NCI-H1417 (cell line): ENCODE measurements at places on chromosomes 5 and 9.

GRCh38 chr5:124796495-124796894 is 50.1 kb upstream of the ZNF608 start:
- no peak for DNase-seq

DNA sequence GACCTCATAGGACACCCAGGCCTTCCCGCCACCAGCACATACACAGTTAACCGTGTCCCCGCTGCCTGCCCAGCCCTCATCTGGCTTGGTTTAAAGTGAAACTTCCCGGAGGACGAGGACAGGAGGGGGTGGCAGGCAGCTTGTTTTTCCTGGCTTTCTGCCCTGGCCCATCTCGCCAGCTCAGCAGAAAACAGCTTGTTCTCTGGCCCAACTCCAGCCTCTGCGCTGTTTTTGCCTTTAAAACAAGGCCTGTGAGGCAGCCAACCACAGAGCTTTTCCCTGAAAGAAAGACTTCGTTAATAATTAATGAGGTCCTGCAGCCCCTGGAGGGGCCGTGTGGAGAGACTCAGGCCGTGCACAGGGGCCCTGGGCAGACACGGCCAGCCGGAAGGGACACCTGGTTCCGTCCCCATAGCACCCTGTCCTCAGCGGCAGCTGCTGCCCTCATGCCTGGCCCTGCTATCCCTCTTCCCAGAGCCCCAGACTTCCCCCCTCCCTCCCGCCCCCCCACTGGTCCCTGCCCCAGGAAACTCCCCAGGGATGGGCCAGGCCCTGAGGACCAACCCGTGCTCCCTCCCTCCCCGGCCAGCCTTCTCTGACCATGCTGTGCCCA is 108.7 kb downstream of the RXRA start:
- peak; percentile 56 for DNase-seq

DNA sequence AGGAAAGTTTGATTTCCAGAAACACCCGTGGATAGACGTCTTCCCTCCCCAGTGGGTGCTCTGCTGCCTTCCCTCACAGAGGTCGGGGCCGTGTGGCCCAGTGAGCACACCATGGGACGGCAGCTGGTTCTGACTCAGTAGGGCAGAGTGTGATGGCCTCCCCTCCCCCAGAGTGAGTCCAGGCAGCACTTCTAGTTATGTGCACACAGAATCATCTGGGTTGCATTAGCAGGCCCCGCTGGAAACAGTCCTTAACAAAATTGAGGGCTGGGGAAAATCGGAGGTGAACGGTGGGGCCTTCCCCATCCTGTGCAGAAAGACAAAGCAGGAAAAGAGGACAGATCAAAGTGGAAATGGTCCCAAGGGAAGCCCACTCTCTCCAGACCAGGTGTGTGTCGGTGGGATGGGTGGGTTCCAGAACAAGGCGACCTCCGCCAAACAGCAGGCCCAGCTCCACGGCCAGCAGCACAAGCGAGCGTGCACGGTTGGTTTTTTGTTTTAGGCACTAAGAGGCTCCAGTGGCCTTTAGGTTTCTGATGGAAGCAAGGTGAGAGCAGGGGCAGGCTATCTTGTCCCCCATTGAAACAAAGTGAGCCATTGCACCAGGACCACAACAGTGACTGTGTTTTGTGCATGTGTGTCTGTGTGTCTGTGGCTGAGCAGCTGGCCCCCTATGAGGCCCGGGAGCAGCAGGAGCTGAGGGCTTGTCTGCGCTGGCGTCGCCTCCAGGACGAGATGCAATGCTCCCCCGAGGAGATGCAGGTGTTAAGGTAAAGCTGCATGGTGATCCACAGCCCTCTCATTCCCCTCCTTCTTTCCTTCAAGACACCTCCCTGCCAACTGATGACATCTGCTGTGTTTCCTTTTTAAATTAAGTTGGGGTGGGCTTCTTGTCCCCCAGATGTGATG is 201.5 kb downstream of the AOPEP start:
- no peak for DNase-seq

- peak; percentile 76 for DNase-seq
Observed at GRCh38 chr5:181159286-181160151, 12.1 kb downstream of the OR2V2 start.

DNA sequence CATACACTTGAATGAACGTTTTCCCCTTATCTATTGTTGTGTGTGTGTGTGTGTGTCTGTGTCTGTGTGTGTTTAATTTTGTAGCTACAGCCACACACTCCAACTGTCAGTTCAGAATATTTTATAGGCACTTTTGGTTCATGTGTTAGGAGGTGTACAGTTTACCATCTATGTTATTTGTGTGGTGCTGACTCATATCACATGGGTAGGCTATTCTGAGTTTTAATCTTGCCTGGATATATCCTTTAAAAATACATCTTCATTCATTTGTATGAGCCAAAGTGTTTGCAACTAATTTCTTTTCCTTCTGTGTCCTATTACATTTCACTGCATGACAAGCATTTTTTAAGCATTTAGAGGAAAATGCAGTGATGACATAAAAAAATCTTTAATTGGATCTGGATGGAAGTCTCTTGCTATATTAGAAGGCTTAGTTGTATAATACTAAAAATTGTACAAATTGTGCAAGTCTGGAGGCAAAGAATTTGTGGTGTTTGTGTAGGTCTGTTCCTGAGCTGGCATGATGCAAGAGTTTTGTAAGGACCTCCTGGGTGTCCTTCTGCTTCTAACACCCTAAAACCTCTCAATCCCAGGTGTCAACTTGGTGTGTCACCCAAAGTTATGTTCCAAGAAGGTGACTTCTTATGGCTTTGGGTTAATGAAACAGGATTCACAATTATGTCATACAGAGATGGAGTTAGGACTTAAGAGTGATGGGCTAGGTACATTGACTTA is 52.4 kb upstream of the HMHB1 start:
- no peak for DNase-seq

DNA sequence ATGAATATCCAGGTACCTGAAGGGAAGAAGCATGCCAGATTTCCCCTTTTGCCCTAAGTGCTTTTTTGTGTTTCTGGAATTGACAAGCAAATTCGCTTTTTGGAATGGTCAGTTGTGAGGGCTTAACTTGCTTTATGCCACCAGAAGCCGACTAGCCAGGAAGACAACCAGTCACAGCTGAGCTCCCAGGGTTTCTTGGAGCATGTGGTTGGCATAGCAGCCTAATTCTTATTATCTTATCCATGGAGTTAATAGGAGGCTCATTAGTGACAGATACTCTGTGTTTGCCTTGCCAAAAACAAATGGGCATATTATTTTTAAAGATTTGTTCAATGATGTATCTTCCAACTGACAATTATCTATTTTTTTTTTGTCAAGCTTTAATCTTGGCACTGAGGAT is 500.7 kb downstream of the PTPRD start:
- DNase-seq = no peak

- no peak for DNase-seq
Observed at GRCh38 chr5:980001-980588, 28.5 kb upstream of the NKD2 start.

DNA sequence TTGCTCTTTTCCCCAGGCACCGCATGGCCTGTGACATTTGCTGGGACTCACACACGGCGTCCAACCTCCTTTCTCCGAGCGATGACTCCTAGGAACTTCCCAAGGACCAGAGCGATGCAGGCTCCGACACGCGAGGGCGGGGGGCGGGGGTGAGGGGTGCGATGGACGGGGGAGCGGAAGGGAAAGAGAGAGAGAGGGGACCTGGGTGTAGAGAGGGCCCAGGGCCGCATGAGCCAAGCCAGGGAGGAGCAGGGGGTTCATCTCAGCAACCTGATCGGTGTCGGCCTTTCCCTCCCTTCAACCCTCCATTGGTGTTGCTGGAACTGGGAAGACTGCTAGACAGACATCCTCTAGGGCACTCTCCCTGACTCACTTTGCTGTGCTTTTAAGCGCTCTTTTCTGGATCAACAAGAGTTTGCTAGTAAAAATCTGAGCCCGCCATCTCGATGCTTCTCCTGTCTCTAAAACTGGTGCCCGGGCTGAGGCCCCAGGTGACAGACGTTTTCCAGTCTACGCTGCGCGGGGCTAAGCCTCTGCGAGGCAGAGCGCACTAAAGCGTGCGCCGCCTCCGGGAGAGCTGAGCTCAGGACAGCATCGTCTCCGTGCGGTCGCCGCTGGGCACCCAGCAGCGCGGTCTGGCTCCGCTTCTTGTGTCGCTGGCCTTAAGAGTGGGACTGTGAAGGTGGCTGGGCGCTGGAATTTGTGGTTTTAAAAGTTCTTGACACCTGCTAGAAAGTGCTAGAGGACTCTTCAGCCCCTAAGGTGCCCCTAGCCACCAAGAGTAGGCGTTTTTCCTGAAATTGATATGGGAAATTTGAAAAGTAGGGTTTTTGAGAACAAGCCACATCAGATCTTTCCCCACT is 1.0 kb upstream of the TSLP start:
- no peak for DNase-seq

DNA sequence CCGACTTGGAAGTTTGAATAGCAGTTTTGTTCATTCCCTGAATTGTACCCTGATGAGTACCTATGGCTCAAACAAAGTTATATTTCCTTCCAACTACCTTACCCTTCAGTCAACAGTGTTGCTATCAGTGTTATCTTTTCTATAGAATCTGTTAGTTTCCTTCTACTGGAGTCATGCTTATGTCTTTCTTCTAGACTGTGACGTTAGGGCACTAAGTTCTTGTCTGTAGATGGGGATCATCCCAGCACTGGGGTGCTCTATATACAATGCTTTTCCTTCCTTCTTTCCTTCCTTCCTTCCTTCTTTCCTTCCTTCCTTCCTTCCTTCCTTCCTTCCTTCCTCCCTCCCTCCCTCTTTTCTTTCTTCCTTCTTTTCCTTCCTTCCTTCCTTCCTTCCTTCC is 973.0 kb downstream of the CDH12 start:
- DNase-seq = no peak

- no peak for DNase-seq
Observed at GRCh38 chr9:129781131-129781530, 21.9 kb upstream of the TOR1B start.

GRCh38 chr5:120624021-120624563 is 160.0 kb downstream of the PRR16 start:
- no peak for DNase-seq

DNA sequence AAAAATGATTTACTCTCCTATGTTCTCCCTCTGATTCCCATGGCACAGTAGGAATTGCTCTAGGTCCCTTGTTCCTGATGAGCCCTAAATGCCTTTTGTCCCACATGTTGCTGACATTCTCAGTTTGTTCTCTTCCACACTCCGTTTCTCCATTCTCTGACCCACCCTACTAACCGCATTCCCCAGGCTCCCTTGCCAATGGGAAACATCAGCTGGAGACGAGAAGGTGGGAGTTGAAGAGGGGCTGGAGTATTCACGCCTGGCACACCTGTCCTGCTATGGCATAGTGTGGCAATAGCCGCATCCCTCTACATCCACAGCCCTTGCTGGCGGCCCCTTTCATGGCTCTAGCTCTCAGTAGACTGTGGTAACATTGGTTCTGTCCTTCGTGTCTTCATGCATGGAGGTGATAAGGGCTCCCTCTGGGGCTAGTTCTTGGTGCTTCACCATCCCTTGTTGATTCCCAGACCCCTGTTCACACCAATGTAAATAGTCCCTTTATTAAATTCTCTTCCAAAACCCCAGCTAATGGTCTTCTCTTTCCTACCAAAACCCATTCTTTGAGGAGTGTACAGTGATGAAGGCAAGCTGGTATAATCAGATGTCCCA is 16.4 kb upstream of the ARL15 start:
- DNase-seq = no peak

DNA sequence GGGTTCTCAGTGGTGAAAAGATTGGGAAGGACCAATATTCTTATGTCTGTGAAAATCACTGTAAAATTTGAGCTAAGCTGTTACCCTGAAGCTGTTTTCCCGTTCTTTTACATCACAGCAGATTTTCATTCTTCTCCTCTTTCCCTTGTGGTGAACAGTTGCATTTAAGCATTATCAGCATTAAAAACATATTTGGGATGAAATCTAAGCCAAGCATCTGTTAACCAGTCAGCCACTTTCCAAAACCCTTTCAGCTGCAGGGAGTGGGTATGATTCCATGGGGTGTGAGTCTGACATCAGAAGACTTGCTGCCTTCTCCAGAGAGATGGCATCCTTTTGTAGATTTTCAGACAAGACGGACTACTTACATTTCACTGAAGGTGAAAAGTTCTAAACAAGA is 97.2 kb downstream of the TRIO start:
- DNase-seq = no peak

- DNase-seq = peak; percentile 90
Observed at GRCh38 chr5:126917918-126918614, 112.3 kb downstream of the MARCHF3 start.

GRCh38 chr9:136590821-136591752 is 45.2 kb upstream of the NOTCH1 start:
- no peak for DNase-seq

DNA sequence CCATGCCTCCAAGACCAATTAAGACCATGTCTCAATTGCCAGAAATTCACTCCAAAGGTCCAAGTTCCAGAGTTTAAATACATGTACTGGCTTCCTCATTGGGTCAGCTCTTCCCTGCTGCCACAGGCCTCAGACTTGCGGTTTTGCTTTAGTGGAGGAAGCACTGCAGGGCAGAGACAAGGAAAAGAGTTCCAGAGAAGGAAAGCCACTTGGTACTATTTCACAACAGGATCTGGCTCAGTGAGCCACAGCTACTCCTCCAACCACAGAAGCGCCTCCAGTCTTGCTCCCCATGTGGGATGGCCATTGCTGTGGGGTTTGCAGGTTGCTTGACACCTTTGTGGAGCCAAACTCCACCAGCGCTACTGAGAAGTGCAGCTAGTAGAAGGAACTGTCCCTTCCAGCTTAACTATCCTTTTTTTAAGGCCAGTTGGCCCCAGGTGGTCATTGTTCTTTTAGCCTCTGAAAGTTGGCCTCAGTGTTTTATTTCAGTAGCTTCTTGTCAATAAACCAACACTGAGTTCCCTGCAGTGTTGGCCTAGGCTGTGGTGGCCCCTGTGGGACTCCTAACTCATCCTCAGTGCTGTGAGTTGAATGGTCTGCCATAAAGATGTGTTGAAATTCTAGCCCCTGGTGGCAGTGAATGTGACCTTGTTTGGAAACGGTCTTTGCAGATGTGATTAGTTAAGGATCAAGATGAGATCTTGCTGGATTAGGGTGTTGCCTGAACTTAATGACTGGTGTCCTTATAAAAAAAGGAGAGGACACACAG is 93.7 kb upstream of the DAP start:
- DNase-seq = no peak

GRCh38 chr9:34771007-34771406 is 61.1 kb upstream of the CCL21 start:
- no peak for DNase-seq

DNA sequence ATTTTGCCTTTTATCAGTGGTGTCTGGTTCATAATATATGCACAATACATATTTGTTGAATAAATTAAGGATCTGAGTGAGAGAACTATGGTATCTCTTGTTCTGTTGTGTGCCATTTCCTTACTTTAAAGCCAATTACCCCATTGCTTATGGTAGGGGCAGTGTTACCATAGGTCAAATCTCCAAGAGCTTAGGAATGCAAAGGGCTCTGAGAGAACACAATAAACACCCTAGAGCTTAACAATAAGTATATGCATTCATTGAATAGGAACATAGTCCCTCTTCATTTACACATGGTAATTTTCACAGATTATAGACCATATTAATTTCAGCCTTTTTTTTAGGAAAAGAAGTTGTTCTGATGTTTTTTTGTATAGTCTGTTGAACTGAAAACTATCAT is 112.2 kb downstream of the MCTP1 start:
- DNase-seq = no peak
